T-helper 2 cell (primary cell): ENCODE measurements at places on chromosomes 7 and 10.

DNA sequence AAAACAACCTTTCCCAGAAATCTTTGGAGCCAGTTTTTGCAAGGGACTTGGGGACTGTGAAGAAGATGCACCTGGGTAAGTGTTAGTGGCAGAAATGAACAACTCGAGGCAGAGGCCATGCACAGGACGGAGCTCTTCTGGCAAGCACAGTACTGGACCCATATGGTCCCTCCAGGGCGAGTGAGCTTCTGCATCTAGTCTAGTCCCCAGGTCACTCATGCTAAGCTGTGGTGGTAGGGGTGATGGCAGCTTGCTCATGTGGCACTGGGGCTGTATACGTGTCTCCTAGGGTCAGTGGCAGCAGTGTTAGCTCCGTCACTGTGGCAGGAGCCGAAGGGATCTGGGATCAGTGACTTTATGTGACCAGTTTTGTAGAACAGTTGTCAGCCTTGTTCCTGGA lies 9.3 kb upstream of the LRRC61 start:
- no peak for DNase-seq

DNA sequence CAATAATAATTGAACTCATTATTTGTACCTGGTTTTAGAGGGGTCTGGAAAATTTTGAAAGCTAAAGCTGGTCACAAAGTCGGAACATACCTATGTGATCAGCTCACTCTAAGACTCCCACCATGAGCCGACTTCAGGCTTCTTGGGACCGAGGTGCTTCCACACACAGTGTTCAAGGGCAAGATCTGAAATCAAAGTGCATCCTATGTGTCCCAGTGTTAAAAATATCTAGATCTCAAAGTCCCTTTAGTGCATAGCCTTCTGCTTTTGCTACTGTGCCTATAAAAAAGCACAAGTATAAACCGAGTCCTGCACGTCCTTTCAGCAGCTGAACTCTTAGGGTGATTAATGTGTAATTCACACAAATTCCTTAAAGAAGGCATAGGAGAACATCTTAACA lies 43.5 kb upstream of the FXYD4 start:
- no peak for DNase-seq

DNA sequence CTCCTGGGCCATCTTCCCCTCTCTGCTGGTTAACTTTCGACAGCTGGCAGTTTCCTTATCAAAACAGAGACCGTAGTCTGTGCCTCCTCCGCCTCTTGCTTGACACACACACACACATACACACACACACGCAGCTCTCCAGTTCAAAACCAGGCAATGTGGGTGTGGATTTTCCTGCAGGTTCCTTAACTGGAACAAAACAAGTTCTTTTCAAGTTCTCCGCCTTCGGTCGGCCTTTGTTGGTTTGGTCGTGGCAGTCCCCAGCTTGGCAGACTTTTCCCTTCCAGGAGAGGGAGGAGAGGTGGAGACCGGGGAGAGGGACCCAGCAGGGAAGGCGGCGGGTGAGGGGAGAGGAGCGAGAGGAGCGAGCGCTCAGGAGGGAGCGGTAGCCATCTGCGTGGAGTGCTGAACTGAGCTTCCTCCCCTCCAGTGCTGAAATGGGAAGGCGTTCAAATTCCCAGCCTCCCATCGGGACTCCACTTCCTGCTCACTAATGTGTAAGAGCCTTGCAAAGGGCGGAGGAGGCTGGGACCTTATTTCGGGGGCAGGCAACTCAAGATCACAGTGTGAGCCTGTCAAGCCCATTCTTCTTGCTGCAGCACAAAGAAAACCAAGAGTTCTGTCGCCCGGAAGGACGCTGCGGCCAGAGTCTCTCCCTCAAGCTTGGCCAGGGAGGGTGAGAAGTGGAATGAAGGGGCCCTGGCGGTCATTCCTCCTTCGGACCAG lies 120.6 kb downstream of the PRPF18 start:
- DNase-seq: no peak

DNA sequence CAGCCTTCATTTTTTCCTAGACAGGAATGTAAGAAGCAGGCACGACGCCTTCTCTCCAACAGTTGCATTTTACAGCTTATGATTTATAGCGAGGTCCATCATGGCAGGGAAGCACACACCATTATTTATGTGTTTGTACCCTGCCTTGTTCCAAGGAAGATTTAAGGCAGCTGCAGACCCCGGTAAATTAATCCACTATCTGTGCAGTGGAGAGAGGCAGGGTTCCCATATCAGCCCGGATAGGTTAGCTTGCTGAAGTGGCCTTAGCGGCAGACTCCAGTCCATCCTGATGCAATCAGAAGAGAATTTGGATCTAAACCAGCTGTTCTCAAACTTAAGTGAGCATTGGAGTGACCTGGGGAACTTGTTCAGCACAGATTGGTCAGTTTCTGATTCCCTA lies 359.4 kb downstream of the GALNT17 start:
- DNase-seq: no peak

GRCh38 chr10:48455055-48455391 lies 148.5 kb downstream of the MAPK8 start:
- no peak for DNase-seq

DNA sequence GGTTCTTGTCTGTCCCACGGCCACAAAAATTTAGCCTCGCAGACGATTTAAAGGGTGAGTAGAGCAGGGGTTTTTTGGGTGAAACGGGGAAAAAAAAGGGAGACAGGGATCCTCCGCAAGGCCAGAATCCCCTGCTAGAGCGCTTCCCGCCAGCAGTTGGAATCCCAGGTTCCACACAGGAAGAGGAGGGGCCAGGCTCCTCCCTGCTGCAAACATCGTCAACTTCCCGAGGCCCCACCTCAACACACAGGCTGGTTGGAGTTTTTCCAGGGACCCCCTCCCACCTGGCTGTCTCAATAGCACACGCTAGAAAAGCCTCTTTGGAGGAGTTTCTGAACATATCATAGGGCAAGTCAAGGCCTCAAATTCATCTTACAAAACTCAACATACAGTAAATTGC lies 112.7 kb downstream of the MTERF1 start:
- DNase-seq: no peak

- DNase-seq: no peak
These were observed 131.1 kb downstream of the PDE1C start for GRCh38 chr7:31939076-31939475.

DNA sequence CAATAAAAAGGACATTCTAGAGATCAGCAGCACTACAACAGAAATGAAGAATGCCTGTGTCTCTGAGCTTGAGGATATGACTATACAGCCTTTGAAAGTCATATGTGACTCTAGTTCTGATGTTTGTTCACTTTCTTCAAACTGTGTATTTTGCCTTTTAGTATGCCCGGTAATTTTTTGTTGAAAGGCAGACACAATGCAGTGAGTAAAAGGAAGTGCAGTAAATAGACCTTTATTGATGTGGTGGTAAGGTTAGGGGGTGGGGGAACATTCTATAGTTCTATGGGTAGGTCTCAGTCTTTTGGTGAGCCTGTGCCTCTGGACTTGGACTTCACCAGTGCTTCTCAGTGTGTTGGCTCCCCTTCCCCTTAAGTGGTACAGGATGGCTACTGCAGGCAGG lies 143.5 kb upstream of the CDC14C start:
- DNase-seq: no peak

- no peak for DNase-seq
These were observed at the start of gene MEST for GRCh38 chr7:130491841-130492522. Gene MEST, plus strand, starts transcription at chr7:130492085. Its CDS starts 229 bp downstream, at chr7:130492314.

GRCh38 chr10:131436458-131436857 lies 124.9 kb upstream of the TCERG1L start:
- no peak for DNase-seq

- peak; percentile 51 for DNase-seq
These were observed 772 bp downstream of the SGMS1 start for GRCh38 chr10:50622706-50623662.

- DNase-seq: no peak
These were observed 48.7 kb downstream of the MYPN start for GRCh38 chr10:68158031-68158430.

GRCh38 chr7:4033996-4034395 lies 648.1 kb upstream of the FOXK1 start:
- DNase-seq: no peak

- no peak for DNase-seq
These were observed 97.1 kb downstream of the JCAD start for GRCh38 chr10:29962166-29962850.

GRCh38 chr10:112915590-112916572 lies 34.2 kb upstream of the TCF7L2 start:
- DNase-seq: no peak

- DNase-seq: no peak
These were observed 97.6 kb downstream of the RAMP3 start for GRCh38 chr7:45255187-45255586.

DNA sequence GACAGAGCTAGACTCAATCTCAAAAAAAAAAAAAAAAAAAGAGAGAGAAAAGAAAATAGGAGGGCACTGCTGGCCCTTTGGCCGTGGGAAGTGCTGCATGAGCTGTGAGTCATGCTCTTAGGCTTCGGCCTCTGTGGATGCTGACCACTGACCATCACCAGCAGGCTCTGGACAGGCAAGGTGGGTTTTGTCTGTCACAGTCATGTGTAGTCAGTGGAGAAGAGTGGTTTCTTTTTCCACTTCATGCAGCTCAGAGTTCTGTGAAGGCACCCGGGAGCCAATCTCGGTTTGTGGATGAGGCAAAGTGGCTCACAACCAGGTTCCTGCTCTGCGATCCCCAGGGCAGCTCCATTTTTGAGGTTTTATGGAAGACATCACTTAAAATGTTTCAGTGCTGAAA lies 58.1 kb downstream of the PRTFDC1 start:
- DNase-seq: no peak

DNA sequence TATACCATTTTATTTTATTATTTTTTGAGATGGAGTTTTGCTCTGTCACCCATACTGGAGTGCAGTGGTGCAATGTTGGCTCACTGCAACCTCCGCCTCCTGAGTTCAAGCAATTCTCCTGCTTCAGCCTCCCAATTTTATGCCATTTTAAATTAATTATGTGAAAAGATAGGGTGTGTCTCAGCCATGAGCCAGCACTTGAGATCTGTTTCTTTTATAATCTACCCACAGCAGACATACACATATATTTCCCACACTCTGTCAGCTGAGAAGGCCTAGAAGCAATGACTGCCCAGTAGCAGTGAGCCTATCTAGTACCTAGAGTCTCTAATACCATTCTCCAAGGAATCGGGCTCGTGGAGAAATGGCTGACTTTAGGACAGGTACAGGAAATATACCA lies 70.5 kb downstream of the ADAM12 start:
- no peak for DNase-seq

DNA sequence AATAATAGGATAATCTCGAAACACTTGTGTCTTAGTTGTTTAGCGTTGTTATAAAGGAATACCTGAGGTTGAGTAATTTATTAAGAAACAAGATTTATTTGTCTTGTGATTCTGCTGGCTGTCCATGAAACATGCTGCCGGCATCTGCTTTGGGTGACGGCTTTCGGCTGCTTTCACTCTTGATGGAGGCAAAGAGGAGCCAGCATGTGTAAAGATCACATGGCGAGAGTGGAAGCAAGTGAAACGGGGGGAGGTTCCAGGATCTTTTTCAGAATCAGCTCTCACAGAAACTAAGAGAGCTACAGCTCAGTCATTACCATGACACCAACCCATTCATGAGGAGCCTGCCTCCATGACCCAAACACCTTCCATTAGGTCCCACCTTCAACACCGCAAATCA lies 402.8 kb downstream of the CDC14C start:
- DNase-seq: no peak

GRCh38 chr10:3495281-3495680 lies 289.7 kb downstream of the KLF6 start:
- DNase-seq: no peak

DNA sequence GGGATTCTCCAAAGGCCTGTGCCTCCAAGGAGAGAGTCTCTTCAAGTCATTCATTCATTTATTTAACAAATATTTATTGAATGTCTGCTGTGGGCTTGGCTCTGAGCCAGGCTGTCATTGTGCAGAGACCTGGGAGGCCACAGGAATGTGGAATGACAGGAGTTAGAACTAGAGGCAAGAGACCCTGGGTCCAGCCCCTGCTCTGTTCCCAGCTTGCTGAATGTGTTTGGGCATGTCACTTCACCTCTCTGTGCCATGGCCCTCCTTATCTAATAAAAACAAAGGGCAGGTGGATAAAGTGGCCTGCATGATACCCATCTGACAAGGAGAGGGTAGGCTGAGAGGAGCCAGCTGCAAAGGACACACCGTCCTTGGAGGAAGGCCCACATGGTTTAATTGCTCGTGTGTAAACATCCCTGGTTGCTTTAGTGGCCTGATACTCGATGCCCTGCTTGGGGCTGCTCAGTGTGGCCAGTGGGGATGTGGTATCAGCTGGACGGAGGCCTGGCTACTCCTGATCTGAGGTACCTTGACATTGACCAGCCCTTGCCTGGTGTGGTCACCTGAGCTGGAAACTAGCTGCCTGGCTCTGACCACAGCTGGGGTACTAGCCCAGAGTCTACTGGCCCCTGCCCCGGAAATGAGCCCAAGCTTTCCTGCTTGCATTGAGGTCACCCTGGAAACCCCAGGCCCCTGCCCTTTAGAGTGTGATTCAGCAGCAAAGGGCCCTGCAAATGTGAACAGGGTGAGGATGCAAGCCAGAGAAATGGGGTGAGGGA lies 116.2 kb downstream of the CDH23 start:
- DNase-seq: no peak

DNA sequence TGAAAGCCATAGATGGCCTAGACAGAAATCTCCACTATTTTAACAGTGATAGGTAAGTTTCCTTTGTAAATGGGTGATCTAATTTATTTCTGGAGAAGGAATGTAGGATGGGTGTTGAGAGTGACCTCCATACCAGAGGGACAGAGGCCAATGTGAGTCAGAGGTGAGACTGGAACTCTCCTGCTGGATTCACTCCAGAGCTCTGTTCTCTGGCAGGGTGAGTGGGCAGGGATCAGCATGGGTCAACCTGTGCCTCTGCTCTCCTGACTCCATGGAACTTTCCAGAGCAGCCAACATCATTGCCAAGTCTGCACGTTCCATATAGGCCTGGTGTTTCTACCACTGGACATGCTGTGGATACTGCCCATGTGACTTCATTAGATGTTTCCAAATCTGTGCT lies 11.4 kb downstream of the AKR1C3 start:
- no peak for DNase-seq

DNA sequence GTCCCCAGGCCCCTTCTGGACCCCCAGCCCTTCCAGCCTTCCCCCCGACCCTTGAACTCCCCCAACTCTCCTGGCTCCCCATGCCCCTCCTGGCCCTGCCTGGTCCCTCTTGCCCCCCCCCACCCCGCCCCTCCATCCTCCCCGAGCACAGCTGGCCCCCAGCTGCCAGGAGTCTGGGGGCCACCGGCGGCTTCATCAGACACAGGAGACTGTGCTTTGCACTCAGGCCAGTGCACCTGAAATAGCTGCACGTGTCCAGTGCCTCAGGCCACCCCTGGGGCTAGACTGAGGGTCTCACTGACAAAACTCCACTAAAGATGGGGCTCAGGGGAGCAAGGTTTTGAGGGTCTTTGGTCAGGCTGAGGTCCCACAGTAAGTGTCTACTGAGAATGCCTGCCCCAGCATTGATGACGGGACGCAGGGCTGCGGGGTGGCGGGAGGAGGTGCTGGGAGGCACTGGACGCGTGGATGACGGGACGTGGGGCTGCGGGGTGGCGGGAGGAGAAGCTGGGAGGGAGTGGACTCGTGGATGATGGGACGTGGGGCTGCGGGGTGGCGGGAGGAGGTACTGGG lies 6.5 kb downstream of the FOXL3 start:
- DNase-seq: no peak
